T-helper 9 cell (primary cell): ENCODE measurements at places on chromosomes 13 and 19.

DNA sequence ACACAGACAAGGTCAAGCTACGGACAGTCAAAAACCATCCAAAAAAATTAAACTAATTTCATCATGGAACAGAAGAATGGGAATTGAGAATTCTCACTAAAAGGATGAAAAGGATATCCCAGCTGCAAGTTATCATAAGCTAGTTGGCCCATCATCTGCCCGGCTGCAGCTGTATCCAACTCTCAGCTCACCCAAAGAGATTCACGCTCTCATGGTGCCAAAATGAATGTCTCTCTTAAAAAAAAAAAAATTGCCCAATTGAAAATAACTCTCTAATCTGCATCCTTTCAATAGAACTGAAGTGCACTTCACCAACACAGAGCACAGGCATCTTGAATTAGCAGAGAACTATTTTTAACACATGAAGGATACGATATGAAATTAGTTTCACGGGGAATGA lies 20.0 kb downstream of the ENOX1 start:
- DNase-seq: no peak

GRCh38 chr19:15251010-15251748 lies 18.9 kb upstream of the EPHX3 start:
- no peak for DNase-seq

GRCh38 chr19:10346509-10346908 lies 7.1 kb upstream of the ICAM3 start:
- DNase-seq: no peak

- no peak for DNase-seq
Observed at GRCh38 chr19:2180881-2181632, 17.3 kb downstream of the DOT1L start.

DNA sequence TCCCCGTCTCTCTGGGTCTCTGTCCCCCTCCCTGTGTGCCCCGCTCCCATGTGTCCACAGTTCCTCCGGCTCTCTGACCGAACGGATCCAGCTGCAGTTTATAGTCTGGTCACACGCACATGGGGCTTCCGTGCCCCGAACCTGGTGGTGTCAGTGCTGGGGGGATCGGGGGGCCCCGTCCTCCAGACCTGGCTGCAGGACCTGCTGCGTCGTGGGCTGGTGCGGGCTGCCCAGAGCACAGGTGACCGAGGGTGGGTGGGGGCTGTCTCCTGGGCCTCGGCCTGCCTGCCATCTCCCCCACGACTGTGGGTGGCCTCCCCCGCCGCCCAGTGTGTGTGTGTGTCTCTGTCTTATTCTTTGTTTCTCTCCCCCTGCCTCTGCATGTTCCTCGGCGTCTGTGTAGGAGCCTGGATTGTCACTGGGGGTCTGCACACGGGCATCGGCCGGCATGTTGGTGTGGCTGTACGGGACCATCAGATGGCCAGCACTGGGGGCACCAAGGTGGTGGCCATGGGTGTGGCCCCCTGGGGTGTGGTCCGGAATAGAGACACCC lies 10.3 kb downstream of the TRPM4 start:
- DNase-seq: no peak

GRCh38 chr19:10681658-10682057 lies 19.6 kb upstream of the QTRT1 start:
- DNase-seq: no peak

- DNase-seq: no peak
Observed at GRCh38 chr13:65756071-65756671, 1474.0 kb downstream of the PCDH9 start.

DNA sequence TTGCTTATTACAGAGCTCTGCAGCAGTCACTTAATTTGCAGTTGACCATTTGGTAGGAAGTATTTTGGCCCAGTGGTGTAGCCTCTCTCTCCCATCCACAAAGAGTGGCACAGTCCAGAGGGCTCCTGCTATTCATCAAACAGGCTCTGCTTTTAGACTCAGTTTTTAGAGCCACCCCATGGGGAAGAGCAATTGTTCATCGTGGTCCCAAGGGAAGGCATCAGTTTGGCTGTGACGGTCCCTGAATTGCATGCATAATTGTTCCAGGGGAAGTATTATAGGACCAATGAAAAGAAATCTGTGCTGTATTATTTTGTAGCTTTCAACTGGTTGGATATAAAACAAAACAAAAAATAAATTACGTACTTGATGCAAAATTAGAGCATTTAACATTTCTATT lies 799.0 kb downstream of the DACH1 start:
- no peak for DNase-seq
